ENCODE measurements at places on chromosomes 12 and 14. TPM values are rescaled to one million over a fixed set of nuclear protein-coding genes. Genes with fewer than 3 reads are reported as not detected.

DNA sequence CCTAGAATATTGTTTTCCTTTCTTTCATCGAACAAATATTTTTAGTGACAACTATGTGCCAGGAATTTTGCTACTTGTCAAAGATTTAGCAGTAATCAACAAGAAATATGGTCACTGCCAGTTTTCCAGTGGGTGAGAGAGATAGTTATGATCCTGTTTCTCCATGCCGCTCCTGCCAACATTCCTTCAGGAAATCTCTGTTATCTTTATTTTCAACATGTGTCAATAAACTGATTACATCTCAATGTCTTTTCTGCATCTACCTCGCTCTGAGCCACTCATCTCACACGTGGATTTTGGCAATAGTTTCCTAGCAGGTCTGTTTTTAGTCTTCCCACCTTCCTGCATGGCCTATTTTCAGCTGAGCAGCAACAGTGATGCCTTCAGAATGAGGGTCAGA is 650.0 kb upstream of the STXBP6 start:
- peaks cover 5% of the 10 kb centered on the region for H3K36me3 ChIP-seq
- H3K4me1 ChIP-seq, result no peaks in the 10 kb centered on the region
- H3K27me3 ChIP-seq, result no peaks in the 10 kb centered on the region

DNA sequence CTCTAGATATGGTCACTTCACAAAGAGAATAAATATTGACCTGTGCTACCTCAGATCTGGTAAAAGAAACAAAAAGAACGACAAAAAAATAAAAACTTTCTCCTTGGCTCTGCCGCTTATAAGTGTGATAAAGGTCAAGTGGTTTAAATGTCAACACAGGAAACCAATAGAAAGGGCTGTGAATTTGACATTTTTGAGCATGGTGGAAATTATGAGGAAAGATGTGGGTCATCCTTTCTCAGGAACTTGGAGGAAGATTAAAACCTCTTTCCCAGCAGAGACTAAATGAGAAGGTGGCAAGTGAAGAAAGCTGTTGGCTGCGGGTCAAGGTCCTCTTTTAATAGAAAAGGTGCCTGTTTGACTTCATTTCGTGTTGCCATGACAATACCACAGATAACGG is 28.2 kb downstream of the TESPA1 start:
- no peak for DNase-seq
- H3K27me3 ChIP-seq, result no peaks in the 10 kb centered on the region
- peaks cover 57% of the 10 kb centered on the region for H3K36me3 ChIP-seq
- peak overlapping the region; percentile 72 for H3K4me3 ChIP-seq
- peaks cover 74% of the 10 kb centered on the region for H3K4me1 ChIP-seq
- peak overlapping the region; percentile 93 for H3K27ac ChIP-seq

- H3K4me3 ChIP-seq, result no peak overlapping the region
- H3K36me3 ChIP-seq, result no peaks in the 10 kb centered on the region
- DNase-seq, result no peak
- no peak overlapping the region for H3K27ac ChIP-seq
- H3K27me3 ChIP-seq, result no peaks in the 10 kb centered on the region
These were observed 34.5 kb downstream of the SCARB1 start for GRCh38 chr12:124829008-124829707.

DNA sequence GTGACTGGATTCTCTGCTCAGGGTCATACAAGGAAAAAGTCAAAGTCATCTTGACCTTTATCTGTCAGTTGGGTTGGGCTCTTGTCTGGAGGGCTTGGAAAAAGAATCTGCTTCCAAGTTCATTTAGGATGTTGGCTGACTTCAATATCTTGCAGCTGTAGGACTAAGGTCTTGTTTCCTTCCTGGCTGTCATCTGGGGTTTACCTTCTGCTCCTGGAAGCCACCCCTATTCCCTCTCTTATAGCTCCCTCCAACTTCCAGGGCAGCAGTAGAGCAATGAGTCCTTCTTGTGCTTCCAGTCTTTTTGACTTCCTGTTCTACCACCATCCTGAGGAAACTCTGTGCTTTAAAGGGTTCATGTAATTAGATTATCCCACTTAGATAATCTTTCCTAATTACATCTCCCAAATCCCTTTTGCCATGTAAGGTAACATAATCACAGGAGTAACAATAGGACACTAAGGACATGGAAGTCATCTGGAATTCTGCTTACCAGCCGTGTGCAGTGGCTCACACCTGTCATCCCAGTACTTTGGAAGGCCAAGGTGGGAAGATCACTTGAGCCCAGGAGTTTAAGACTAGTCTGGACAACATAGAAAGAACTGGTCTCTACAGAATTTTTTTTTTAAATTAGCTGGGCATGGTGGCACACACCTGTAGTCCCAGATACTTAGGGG is 170.7 kb upstream of the KITLG start:
- no peak for DNase-seq
- no peak overlapping the region for H3K27ac ChIP-seq
- no peaks in the 10 kb centered on the region for H3K36me3 ChIP-seq

DNA sequence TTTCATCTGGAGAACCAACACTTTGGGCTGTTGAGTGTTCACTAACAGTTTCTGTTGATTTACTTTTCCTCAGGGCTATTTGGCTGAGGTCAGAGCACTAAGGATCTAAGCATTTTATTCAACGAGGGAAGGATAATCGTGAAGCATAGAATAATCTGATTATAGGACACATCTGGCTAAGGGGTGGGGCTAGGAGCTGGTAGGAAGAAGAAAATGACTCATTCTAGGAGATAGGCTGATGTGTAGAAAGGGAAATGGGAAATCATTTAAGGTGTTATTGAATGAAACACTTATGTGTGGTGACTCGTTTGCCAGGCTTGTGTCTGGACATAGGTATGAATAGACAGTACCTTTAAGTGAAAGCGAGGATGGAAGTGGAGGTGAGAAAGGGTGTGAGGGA is 167.2 kb downstream of the ETNK1 start:
- DNase-seq, result no peak
- no peaks in the 10 kb centered on the region for H3K4me1 ChIP-seq
- H3K36me3 ChIP-seq, result no peaks in the 10 kb centered on the region
- H3K4me3 ChIP-seq, result no peak overlapping the region

DNA sequence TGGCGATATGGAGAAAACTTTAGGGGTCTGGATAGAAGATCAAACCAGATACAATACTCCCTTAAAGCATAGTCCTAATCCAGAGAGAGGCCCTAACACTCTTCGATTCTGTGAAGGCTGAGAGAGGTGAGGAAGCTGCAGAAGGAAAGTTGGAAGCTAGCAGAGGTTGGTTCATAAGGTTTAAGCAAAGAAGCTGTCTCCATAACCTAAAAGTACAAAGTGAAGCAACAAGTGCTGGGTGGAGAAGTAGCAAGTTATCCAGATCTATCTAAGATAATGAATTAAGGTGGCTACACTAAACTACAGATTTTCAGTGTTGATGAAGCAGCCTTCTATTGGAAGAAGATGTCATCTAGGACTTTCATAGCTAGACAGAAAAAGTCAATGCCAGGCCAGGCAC is 24.6 kb upstream of the MTERF2 start:
- H3K36me3 ChIP-seq, result no peaks in the 10 kb centered on the region
- no peaks in the 10 kb centered on the region for H3K4me1 ChIP-seq
- no peak overlapping the region for H3K4me3 ChIP-seq
- no peak overlapping the region for H3K27ac ChIP-seq

GRCh38 chr12:1838205-1838993 is 18.0 kb downstream of the LRTM2 start:
- H3K36me3 ChIP-seq, result no peaks in the 10 kb centered on the region
- H3K4me3 ChIP-seq, result no peak overlapping the region
- no peak for DNase-seq
- H3K27ac ChIP-seq, result no peak overlapping the region
- peaks cover 2% of the 10 kb centered on the region for H3K4me1 ChIP-seq

GRCh38 chr14:100400115-100400514 is 77.0 kb downstream of the SLC25A47 start:
- H3K4me1 ChIP-seq, result peaks cover 35% of the 10 kb centered on the region
- H3K27me3 ChIP-seq, result peaks cover 10% of the 10 kb centered on the region
- no peak overlapping the region for H3K4me3 ChIP-seq

- DNase-seq, result no peak
- H3K4me1 ChIP-seq, result peaks cover 53% of the 10 kb centered on the region
- H3K27me3 ChIP-seq, result no peaks in the 10 kb centered on the region
- H3K4me3 ChIP-seq, result peak overlapping the region; percentile 69
- H3K36me3 ChIP-seq, result peaks cover 18% of the 10 kb centered on the region
These were observed 21.6 kb downstream of the C12orf75 start for GRCh38 chr12:105352052-105352451.

- peak within 1 kb of the TSS; percentile 96 for H3K27ac ChIP-seq
- H3K4me1 ChIP-seq, result peaks cover 36% of the 10 kb centered on the region
- no peak for DNase-seq
- H3K36me3 ChIP-seq, result peaks cover 4% of the 10 kb centered on the region
These were observed at the start of gene SETD1B for GRCh38 chr12:121803861-121804416. Gene SETD1B (plus strand): TSS chr12:121804009. CDS start chr12:121804738, 729 bp downstream.

DNA sequence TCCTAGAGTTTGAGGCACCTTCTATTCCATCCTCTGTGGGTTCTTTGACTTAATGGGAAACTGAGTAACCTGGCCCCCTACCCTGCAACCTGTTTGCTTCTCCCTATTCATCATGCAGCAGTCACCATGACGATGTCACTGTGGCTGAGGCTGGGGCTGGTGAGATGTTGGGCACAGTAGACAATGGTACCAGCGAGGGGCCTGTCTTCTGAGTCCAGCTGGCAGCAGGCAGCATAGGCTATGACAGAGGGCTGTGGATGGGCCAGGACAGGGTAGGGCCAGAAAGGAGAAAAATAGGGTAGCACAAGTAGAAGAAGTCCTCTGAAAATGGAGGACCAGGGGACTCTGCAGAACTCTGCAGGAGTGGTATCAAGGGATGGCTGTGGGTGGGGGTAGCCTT is 2.0 kb downstream of the CIROP start:
- DNase-seq, result no peak
- H3K4me3 ChIP-seq, result no peak overlapping the region
- no peak overlapping the region for H3K27ac ChIP-seq
- H3K27me3 ChIP-seq, result peaks cover 2% of the 10 kb centered on the region
- H3K4me1 ChIP-seq, result peaks cover under 1% of the 10 kb centered on the region
- no peaks in the 10 kb centered on the region for H3K36me3 ChIP-seq

DNA sequence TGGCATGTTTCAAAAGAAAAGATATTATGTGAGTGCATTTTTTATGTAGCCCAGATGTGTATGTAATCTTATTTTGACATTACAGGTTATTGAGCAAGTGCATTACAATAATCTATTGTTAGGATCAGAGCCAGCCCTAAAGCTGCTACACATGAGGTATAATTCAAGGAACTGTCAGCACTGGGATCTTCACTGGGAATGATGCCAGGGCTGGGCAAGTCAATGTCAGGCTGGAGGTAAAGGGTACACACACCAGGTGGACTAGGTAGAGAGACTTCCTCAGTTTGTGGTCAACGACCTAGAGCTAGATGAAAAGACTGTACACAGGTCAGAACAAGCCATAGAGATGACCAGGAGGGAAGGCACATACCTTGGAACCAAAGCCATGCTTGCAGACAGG is 15.4 kb downstream of the TRIM9 start:
- H3K36me3 ChIP-seq, result no peaks in the 10 kb centered on the region
- H3K4me3 ChIP-seq, result no peak overlapping the region
- no peak overlapping the region for H3K27ac ChIP-seq
- H3K27me3 ChIP-seq, result peaks cover 13% of the 10 kb centered on the region

DNA sequence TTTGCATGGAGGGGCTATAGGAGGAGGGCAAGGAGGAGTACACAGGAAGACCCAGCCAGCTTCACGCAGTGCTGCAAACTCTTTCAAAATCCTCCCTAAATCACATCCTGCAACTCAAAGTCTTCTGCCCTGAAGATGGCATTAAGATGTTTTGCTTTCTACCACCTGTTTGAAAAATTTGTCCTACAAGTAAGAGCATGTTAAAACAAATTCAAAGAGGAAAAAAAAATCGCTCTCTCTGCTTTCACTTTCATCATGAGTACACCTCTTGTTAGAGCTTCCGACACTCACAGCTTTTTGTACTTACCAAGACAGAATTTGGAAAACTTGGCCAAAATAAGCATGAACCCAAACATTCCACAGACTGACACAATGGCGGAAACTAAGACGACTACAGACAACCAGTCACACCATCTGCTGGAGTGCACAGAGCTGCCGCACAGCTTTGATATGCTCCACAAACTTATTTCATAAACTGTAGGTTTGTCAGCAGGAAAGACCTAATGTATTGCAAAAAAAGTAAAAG is 21.3 kb downstream of the GCH1 start:
- peaks cover 47% of the 10 kb centered on the region for H3K4me1 ChIP-seq
- no peaks in the 10 kb centered on the region for H3K27me3 ChIP-seq
- H3K36me3 ChIP-seq, result no peaks in the 10 kb centered on the region
- peak overlapping the region; percentile 83 for H3K27ac ChIP-seq
- no peak for DNase-seq

GRCh38 chr14:95533822-95534221 is 1.0 kb upstream of the GLRX5 start:
- H3K27me3 ChIP-seq, result no peaks in the 10 kb centered on the region
- peaks cover 14% of the 10 kb centered on the region for H3K36me3 ChIP-seq
- peak overlapping the region; percentile 94 for H3K4me3 ChIP-seq
- peaks cover 46% of the 10 kb centered on the region for H3K4me1 ChIP-seq
- no peak for DNase-seq

GRCh38 chr14:31932675-31933074 is 144.4 kb upstream of the ARHGAP5 start:
- peaks cover 3% of the 10 kb centered on the region for H3K27me3 ChIP-seq
- peaks cover 2% of the 10 kb centered on the region for H3K4me1 ChIP-seq
- no peak for DNase-seq

DNA sequence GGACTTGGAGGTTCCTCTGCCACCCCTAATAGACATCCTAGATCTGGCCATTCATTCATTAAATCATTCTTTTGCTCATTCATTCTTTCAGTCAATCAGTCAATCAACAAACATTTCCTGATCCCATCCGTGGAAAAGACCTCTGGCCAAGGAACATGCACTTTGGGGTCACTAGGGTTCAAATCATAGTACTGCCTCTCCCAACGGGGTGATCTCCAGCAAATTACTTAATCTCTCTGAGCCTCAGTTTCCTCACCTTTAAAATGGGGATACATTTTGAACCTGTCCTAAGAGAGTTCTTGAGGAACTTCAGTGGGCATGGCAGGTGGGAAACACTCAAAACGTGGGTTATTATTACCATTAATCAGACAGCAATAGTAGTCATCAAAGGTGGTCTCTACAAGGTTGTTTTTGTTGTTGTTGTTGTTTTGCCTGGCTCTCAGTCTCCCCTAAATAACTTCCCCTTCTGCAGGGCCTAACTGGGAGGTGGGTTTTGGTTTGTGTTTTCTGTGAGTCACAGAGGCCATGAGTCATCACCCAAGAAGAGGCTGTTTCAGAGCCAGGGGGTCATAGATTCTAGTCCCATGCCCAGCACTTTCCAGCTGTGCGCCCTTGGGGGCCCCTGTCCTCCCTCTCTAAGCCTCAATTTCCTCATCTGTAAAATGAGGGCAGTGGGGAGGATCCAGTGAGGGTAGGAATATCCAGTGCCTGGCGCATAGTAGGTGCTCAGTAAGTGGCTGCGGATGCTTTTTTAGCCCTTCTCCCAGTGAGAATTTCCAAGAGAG is 16.9 kb upstream of the FAM222A start:
- H3K4me3 ChIP-seq, result no peak overlapping the region
- H3K4me1 ChIP-seq, result no peaks in the 10 kb centered on the region
- no peak for DNase-seq
- H3K36me3 ChIP-seq, result no peaks in the 10 kb centered on the region

Gene FAM186B
- 2.3 TPM for total RNA-seq

Gene IPO8
- total RNA-seq, result 49.1 TPM

Gene TSPAN8
- not detected for total RNA-seq

Gene RASSF8
- total RNA-seq, result 5.7 TPM
